ENCODE measurements at places on chromosomes 7 and 10.

DNA sequence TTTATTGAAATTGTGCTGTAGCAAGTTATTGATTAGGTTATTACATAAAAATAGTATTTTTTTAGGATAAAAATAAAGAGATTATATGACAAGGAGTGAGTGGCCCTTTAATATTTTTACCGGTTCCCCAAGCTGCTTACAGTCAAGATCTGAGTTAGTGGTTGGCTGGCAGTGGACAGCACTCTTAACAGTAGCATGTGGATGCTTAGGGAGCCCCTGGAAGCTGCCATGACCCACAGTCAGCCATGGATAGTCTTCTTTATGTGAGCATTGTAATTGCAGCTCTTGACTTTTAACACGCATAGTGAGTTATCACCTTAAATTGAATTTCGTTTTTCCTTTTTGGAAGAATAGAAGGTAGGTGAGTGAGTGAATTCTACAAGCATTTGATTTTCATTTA lies 22.1 kb downstream of the RAB18 start:
- DNase-seq = no peak

GRCh38 chr7:41578700-41579099 lies 124.2 kb downstream of the INHBA start:
- DNase-seq = no peak

GRCh38 chr10:124291001-124291701 lies 127.6 kb downstream of the OAT start:
- no peak for DNase-seq

DNA sequence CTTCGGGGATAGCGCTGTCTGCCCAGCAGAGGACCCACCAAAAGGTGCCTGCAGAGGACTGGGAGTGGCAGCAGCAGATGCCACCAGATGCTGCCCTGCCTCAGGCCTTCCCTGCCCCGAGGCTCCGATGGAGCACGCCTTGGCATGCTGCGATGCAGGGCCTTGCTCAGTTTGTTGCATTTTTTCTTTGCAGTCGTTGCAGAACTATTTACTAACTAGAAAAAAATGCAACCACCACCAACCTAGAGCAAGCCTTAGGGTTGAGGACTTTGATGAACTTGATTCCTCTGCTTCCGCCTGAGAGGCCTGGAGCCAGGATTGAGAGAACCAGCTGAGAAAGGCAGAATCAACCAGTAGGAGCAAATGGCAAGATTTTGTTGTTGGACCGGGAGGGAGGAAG lies 585.6 kb upstream of the MKI67 start:
- no peak for DNase-seq

DNA sequence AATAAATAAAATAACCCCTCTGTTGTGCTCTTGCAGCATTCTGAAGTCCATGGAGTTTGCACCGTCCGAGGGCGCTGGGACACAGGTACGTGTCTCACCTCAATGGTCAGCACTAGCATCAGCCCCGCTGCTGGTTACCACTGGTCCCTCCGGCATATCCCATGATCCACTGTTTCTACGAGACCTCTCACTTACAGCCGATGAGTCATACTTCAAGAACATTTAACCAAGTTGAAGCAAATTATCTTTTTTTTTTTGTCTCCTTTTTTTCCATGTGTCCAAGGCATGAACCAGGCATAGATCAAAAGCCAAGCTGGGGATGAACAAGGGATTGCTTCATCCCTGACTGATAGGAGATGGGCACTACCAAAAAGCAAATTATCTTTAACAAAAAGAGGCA lies 92.9 kb upstream of the SH2B2 start:
- no peak for DNase-seq

GRCh38 chr7:135467207-135467711 lies 42.6 kb downstream of the CNOT4 start:
- no peak for DNase-seq

DNA sequence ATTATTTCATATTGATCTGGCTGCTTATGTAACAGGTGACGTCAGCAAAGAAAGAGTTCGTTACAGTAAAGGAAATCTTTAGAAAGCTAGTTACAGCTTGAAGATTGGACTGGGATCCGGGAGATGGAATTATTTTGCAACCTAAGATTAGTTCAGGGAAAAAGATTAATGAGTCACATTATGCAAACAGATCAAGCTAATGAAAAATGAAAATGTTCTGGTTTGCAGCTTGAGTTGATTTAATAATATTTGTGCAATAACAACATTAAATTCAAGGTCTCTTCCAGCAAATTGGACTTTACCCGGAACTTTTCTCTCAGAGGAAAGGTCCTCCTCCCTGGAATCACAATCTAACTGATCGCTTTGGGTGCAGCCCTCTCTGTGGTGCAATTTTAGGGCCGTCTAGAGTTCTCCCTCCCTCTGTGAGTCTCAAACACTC lies 119.5 kb downstream of the OTUD1 start:
- DNase-seq = no peak

GRCh38 chr10:112552593-112553110 lies 105.6 kb downstream of the VTI1A start:
- no peak for DNase-seq

- DNase-seq = no peak
Measured at GRCh38 chr10:93968540-93968945, 25.2 kb upstream of the PLCE1 start.

GRCh38 chr7:105298439-105298894 lies 90.3 kb downstream of the SRPK2 start:
- no peak for DNase-seq

DNA sequence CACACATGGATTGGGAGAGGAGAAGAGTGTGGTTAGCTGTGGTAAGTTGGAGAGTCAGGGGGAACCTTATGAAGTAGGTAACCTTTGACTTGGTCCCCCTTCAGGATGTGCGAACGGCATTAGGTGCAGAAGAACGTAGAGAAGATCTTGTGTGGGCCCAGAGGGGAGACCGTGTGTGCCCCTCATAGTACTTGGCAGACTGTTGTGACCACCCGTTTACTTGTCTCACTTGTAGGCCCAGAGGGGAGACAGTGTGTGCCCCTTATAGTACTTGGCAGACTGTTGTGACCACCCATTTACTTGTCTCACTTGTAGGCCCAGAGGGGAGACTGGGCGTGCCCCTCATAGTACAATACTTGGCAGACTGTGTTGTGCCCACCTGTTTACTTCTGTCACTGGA lies 2.6 kb downstream of the GTPBP4 start:
- DNase-seq = no peak

GRCh38 chr7:73850781-73851207 lies 8.5 kb upstream of the METTL27 start:
- DNase-seq = no peak

DNA sequence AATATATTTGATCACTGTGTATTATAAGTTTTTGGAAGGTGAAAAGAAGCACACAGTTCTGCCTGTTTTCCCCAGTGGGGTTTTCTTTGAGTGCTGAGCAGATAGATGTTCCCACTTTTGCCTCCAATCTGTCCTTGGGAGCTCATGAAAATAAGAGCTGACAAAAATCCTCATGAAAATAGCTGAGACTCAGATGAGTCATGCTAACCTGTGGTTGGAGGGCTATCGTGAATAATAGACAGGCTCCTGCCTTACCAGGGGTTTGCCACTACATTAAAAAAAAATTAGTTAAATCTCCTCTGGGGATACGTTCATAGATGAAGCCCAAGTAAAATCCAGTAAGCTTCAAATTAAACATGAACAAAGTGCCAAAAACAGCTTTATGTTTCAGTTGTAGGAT lies 10.9 kb upstream of the AOAH start:
- no peak for DNase-seq

- DNase-seq = no peak
Measured at GRCh38 chr7:44827567-44827966, 20.3 kb downstream of the H2AZ2 start.

GRCh38 chr7:17773289-17773626 lies 167.0 kb downstream of the SNX13 start:
- no peak for DNase-seq

- no peak for DNase-seq
Measured at GRCh38 chr10:44936314-44936975, 23.2 kb upstream of the RASSF4 start.

DNA sequence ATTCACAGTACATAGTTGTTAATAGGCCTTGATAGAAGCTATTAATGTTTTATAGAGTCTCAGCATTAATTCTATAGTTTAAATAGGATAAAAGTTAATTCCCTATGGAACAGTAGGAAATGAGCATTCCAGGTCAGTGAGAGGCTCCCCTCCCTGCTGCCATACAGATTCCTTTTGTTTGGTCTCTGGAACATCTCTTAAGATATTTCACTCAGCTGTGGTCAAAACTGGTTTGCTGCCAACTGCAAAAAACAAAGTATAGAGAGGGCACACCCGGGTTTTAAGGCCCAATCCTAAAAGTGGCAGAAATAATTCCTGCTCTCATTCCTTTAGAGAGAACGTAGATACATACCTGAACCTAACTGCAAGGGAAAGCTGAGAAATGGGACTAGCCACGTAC lies 51.3 kb downstream of the MDFIC start:
- DNase-seq = no peak

DNA sequence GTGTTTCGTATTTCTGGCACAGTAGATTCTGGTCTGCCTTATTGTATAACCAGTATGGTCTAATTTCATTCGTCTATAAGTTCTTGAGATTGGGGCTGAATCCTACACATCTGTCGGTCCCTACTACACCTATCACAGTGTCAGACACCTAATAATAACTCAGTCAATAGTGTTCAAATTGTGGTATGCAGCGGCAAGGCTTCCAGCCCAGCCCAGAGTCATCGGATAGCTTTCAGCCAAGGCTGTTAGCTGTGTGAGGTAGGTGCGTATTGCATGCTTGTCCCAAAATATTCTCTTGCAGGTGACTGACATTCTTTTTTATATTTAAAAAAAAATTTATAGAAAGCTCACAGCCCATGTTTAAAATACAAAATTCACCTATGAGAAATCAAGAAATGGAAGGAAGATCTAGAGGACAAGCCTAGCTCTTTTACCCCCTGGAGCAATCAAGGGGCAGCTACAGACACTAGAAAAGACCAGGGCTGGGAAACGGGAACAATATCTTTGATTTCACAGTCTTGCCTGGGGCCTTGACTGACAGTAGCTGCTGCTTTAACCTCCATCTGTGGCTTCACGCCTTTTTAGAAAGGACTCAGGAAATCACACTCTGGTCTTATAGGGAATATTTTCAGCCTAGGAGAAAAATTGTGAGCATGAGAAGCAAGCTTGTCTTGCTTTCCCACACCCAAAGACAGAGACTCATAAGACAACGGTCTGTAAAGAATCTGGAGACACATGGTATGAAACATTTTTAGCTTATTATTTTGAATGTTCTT lies 9.5 kb upstream of the ASB4 start:
- no peak for DNase-seq

- no peak for DNase-seq
Measured at GRCh38 chr10:124703372-124703771, 40.8 kb downstream of the FAM53B start.

DNA sequence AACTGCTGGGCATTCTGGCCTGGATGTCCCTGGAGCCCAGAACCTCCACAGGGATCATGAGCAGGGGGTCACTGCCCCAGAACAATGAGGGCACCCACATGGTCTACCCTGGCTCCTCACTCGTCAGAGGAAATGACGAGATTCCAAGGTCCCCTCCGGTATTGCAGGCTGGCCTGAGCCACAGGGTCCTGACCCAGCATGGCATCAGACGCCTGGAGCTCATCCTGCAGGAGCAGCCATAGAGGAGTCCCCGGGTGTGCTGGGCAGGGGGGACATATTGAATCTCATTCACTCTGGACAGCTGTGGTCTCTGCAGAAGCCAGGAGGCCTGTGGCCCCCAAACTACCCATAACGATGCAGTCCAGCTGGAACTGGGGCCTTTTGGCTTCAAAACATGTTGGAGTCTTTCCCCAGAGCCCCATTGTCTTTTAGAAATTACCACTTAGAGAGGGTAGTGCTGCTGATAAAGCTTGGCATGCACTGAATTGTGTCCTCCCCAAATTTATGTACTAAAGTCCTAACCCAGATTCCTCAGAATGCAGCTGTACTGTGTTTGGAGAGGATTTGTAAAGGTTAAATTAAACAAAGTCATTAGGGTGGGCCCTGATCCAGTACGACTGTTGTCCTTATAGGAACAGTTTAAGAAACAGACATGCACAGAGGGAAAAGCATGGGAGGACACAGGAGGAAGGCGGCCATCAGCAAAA lies 27.7 kb downstream of the ANXA8 start:
- no peak for DNase-seq

DNA sequence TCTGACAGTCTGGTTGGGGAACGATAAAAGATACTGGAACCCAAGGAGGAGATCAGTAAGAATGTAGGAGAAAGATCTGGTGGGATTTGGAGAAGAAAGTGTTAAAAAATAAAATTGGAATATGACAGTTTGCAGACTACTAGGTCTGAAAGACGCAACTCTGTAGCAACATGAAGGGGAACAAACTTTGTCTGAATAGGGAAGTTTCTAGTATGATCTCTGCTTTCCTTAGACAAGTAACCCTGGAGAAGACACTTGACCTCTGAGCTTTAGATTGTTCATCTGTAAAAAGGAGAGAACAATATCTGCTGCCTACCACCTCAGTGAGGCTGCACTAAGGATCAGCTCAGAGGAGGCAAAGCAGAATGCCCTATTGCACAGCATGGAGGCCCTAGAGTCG lies 3.0 kb upstream of the PRSS1 start:
- DNase-seq = no peak

GRCh38 chr10:104080762-104081161 lies 4.9 kb downstream of the COL17A1 start:
- no peak for DNase-seq

DNA sequence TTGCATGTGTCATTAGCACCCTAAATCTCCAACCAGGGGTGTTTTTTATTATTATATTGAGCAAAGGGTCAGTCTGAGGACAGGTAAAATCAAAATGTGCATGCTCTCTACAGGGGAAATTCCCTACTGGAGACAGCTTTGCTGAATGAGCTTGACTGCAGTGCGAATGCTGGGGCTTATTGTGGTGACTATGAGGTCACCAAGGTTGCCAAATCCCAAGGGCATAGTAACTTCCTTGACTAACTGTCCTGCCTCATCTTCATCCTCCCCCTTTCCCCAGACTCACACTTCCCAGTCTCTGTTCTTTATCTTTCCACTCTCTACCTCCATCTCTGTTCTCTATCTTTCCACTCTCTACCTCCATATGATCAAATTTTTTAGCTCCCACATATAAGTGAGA lies 22.9 kb upstream of the AOC1 start:
- DNase-seq = no peak

DNA sequence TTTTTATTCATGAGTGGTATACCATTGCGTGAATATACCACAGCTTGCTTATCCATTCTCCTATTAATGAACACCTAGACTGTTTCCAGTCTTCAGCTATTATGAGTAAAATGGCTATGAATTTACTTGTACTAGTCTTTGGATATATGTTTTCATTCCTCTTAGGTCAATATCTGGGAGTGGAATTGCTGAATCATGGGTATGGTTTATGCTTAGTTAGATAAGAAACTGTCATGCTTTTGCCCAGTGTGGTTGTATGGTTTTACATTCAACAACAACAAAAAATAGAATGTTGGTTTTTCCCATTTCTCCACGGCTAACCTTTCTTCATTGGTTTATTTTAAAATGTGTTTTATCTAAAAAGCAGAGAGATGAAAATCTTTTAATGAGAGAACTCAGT lies 308.3 kb downstream of the PHF14 start:
- DNase-seq = no peak
